HS-27A (cell line): ENCODE measurements at places on chromosomes 7 and 10.

GRCh38 chr7:129492391-129492790, 9.9 kb upstream of the SMKR1 start:
- no peak for DNase-seq

GRCh38 chr10:23725548-23725947, 286.7 kb downstream of the OTUD1 start:
- no peak for DNase-seq

DNA sequence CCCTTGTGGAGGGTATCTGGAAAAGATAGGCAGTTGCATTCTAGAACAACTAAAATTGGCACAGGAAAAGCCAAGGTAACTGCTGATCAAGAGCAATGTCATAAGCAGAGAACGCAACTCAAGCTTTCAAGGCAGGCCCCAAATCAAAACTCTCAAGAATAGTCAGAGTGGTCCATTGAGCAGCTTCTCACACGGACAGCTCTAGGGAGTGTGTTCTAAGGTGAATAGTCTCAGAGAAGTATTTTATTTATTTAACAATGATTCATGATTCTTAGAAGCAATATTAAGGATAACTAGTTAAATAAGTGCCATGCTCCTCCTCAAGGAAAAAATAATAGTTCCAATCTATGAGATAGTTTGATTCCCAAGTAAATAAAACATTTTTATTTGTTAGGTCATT, 83.0 kb downstream of the COL28A1 start:
- DNase-seq, result no peak

- DNase-seq, result no peak
These were observed 24.8 kb downstream of the STK32C start for GRCh38 chr10:132282667-132283603.

DNA sequence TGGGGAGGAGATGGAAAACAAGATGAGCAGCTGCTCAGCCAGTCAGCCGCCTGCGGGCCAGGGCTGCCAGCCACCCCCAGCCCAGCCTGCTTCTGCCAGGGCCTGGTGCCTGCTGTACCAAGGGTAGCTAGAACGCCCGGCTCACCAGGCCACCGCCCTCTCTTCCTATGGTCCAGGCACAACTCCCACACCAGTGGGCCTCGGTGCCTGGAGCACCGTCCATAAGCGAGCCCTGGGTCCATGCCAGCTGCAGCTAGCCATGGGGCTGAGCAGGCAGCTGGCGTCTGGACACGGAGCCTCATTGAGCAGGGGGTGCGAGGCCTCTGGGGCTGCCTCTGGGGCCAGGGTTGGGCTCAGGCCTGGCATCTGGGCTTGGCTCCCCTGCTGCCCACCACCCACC, 8.5 kb upstream of the RABGEF1 start:
- DNase-seq, result no peak

GRCh38 chr10:75013007-75013406, 98.4 kb upstream of the SAMD8 start:
- no peak for DNase-seq

- DNase-seq, result no peak
These were observed 210.4 kb downstream of the FAM107B start for GRCh38 chr10:14564268-14564744.

- DNase-seq, result no peak
These were observed 12.7 kb downstream of the IKZF1 start for GRCh38 chr7:50317221-50317678.

- no peak for DNase-seq
These were observed at the start of gene PRKAR2B for GRCh38 chr7:107044347-107045194. Gene PRKAR2B (plus strand): TSS chr7:107044705. CDS start chr7:107044908, 203 bp downstream.

GRCh38 chr10:72563327-72563932, 62.4 kb downstream of the MICU1 start:
- DNase-seq, result no peak

DNA sequence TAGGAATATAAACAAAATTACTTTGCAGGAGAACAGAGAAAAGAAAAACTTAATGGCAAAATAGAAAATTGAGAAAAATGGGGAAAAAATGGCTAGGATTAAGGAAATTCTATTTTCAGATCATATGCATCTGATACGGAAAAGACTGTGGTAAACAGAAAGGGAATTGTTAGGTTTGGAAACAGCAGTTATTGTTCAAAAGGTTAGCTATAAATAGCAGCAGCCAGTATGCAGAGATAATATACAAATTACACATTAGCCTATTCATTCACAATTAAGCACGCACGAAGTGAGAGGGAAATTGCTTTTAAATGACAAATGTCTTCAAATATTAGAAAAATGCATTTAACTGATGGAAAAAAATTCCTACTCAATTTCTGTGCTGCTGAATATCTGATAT, 224.1 kb upstream of the FAM3C start:
- no peak for DNase-seq

- DNase-seq, result no peak
These were observed 38.7 kb downstream of the CACNB2 start for GRCh38 chr10:18178854-18179483.

DNA sequence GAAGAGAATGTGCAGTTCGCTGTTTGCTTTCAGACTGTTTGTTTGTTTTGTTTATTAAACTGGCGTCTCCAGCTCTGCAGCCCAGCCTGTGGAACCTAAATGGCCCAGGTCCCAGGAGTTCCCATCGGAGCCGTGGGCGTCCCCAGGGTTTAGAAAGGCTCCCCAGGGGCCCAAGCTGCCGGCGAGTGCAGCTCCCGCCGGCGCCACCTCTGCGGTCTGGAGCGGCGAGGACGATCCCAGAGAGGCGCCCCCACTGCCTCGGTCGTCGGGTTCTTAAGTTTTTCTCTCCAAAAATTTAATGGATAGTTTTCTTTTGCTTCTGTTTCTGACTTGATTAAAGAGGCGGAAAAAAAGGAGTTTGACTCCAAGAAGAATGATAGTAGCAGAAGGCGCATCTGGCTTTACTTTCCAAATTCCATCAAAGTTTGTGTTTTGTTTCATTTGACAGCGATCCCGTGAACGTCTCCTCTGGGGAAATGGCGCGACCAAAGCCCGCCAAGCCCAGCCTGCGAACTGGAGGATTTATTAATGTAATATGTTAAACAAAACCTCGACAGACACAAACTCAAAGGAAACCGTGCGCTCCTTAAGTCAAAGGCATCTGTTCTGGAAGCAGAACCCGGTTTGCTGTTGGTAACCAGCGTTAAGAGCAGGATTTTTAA, 718 bp upstream of the FZD1 start:
- DNase-seq, result no peak
